ENCODE measurements at places on chromosomes 3 and 15.

DNA sequence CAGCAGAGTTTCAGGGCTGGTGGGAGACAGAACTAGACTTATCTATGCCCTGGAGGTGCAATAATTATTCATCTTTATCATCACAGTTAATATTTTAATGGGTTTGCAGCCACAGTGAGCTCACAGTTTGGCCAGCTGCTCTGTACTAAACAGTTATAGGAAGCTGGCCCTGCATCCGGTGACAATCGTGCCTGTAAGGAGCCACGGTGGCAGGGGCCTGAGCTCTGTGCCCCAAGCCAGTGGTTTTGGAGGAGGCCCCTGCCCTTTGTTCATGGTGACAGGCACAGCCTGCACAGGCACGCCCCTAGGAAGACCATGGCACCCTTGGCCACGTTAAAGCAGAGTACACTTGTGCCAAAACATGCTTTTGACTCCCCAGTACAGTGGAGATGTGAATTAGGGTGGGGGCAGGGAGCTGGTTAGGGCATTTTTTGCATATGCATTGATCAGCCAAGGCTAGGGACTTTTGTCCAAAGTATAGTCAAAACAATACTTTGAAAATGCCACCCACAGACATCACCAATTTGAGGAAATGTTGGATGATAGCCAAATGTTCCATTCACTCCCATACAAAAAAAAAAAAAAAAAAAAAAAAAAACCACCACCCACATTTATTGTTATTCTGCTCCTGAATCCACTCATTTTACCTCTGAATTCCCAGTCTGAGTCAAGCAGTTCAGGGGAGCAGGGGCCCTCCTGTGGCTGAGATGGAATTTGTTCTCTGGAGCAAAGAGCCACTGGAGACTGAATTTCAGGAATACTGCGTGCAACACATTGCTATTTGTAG is 3.4 kb upstream of the RFTN1 start:
- DNase-seq = no peak

DNA sequence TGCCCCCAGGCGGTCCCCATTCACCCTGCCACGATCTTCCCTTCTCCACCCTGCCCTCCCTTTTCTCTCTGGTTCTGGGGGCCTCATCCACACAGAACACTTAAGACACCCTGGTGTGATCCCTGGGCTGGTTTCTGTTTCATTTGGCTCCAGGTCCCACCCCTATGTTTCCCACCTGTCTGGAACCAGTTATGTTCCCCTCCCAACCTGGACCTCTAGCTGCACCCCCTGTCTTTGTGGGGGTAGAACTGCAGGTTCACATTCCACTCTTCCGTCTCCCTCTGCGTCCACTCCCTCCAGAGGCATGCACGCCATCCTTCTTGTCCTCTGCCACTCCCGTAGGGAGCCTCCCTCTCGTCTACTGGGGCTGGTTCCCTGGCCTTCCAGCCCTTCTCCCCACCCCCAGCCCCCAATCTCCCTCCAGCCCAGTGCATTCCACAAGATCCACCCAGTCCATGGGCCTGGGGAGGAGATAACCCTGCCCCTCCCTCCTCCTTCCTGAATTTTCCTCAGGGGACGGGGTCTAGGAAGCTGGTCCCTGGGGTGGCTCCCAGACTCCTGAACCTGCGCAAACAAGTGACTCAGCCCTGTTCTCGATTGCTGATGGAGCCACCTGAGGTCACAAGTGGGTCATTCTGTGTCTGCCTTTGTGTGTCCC is 73.8 kb downstream of the ABTB1 start:
- DNase-seq = peak; percentile 91

GRCh38 chr3:144409319-144409718 is 437.7 kb downstream of the DIPK2A start:
- no peak for DNase-seq

GRCh38 chr3:130662501-130662996 is 84.1 kb downstream of the PIK3R4 start:
- no peak for DNase-seq

GRCh38 chr3:89562373-89562772 is 455.0 kb downstream of the EPHA3 start:
- no peak for DNase-seq

- no peak for DNase-seq
Measured at GRCh38 chr3:48436477-48436787, 3.5 kb downstream of the CCDC51 start.

DNA sequence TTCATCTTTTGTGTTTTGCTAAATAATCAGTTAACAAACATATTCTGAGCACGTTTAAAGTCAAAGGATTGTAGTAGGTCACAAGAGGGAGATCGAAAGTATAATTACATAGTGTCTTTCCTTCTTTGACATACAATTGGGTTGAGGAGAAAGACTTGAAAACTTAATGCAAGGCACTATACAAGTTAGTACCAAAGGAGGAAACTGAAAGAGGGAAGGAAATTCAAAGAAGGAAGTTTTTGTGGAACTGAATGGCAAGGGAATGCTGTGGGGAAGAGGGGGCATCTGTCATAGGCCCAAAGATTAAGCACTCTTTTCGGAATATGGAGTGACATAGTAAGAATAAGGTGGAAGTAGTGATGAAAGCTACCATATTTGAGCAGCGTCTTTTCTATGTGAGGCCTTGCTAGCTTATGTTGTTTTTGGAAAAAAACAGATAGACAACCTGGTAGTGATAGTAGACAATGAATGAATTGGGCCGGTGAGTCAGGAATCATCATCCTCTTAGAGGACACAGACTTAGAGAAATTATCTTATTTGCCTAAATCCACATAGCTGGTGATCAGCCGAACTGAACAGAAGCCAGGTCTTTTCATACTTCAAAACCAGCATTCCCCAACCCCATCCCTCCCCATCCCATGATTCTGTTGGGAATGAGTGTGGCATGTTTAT is 10.2 kb downstream of the MBNL1 start:
- DNase-seq = no peak

DNA sequence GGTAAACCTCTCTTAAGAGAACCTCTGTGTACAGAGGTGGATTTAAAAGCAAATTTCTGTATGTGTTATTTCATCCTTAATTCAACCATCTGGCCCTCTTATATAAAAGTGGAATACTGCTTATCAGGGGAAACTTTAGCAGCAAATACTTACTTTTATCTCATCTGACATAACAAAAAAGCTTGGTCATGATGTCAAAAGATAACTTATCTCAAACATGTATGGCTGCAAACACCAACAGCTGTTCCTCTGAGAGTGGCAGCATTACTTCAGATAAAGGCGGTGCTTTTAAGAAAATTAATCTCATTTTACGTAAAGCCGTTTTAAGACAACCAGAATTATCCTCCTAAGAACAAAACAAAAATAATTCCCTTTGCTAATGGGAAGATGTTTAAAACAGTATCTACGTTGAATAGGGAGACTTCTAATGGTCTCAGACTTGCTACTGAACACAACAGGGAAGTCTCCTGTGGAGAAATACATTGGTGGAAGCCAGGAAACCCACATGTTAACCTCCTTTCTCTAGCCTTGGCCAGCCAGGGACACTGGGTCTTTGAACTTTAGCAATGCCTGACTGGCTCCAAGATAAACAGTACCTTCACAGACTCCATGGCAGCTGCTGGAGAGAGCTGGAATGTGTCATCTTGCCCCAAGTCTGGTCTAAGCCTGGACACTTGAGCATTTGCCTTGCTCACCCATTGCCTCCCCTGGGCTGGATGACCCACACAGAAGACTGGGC is 18.1 kb downstream of the ARRDC4 start:
- peak; percentile 47 for DNase-seq

GRCh38 chr3:50587806-50588758 is 18.8 kb downstream of the HEMK1 start:
- no peak for DNase-seq

DNA sequence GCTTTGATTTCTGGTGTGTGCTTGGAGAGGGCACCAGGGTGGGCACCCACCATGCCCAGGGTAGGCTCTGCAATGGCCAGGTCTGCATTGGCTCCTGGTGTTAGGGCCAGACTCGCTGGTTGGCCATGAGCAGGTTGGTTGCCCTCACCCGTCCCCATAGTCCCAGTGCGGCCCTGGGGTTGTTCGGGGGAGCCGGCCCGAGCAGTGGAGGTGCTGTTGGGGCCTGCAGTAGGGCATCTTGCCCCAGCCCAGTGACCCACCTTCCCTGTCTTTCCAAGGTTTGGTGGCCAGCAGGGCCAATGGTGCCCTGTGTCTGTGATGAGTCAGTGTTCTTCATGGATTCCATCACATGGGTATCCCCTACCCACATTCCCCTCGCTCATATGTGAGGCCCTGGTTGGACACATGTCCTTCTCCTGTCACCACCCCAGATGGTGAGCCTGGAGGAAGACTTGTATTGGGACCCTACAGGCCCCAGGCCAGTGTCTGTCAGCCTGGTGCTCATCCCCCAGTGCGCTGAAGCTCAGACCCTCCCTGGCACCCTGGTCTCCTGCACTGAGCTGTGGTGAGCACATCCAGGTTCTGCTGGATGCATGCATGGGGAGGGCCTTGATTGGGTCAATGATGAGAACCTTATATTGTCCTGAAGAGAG is 190.1 kb downstream of the UBE3A start:
- DNase-seq = no peak

- DNase-seq = no peak
Measured at GRCh38 chr15:86735247-86736040, 655.8 kb downstream of the AGBL1 start.

- peak; percentile 14 for DNase-seq
Measured at GRCh38 chr3:112894258-112894657, 47.6 kb upstream of the CD200R1L start.

DNA sequence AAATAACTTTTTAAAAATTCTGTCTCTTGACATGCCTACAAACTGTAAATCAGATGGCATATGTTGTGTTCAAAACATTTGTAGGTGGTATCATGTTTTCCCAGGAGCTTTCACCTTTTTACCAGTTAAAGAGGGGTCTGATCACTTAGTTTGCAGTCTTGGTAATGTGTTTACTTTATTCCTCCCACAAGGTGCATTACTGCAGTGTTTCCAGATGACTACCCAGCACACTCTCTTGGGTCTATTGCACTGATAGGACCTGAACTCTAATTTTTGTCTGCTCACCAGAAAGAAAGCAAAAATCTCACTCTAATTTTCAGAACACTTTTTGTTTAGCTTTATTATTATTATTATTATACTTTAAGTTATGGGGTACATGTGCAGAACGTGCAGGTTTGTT is 734.1 kb downstream of the GBE1 start:
- DNase-seq = no peak

GRCh38 chr15:68379759-68380290 is 52.1 kb downstream of the ITGA11 start:
- no peak for DNase-seq

- no peak for DNase-seq
Measured at GRCh38 chr3:34073111-34073510, 274.7 kb downstream of the PDCD6IP start.

DNA sequence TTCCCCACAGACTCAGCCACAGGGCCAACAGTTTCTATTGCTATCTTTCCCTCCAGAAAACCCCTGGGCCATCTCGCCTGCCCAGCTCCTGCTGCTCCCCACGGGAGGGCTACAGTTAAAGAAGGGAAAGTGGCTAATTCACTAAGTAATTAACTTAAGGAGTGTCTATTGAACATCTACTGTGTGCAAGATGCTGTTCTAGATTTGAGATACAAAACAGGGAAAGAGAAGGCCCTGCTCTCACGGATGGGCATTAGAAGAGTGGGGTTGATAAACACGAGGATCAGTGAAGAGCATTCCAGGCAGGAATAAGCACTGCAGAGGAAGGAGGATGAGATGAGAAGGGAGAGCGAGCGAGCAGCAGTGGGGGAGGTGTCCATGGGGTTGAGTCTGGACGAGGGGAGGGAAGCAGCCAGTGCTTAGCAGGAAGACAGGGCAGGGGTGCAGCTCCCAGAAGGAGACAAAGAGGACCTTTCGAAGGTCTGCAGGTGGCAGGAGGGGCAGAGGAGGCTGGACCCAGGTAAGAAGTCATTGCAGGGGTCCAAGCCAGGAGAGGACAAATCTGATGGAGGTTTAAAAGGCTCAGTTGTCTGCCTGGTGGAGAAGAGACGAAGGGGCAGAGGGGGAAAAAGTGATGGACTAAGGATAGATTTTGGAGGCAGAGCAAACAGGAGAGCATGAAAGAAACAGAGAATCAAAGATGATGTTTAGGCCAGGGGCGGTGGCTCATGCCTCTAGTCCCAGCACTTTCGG is 64.7 kb downstream of the KLF15 start:
- no peak for DNase-seq

- DNase-seq = no peak
Measured at GRCh38 chr3:151330899-151331298, 1.6 kb upstream of the P2RY13 start.

- DNase-seq = no peak
Measured at GRCh38 chr3:183587336-183587735, 31.8 kb upstream of the KLHL6 start.

DNA sequence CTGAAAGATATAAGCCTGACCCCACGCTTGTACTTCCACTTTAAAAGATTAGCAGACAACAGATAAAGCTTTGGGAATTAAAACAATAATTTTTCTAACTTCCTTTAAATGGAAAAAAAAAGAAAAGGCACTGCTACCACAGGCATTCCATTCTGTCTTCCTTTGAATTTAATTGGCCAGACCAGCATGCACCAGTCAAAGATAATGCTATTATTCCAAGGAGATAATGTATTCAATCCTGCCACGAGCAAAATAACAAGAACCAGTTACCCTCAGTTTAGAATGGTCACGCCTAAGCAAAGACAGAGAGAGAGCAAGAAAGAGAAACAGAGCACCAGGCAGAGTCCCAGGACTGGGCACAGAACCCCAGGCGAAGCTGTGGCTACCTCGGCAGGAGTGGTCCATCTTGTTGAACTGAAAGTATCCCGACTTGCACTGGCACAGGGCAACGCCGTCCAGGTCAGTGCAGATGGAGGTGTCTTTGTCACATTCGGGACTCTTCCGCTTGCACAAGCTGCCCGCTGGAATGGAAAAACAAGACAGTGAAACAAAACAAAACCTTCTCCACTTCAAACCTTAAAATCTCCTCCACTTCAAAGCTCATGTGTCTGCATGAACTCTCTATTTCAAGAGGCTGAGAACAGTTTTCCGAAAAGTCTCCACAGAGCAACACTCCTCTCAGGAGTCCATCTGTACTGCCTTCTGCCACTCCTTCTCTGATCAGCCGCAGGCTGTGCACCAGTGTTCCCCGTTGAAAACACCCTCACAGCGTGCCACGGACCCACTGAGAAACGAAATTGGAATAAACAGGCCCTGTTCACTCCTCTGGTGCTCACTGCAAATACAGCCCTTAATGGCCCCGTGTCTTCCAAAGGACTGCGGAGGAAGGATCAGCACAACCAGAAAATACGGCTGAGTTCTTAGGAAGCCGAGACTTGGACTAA is 58.2 kb downstream of the HEG1 start:
- DNase-seq = no peak
